Dermis blood vessel endothelial cell (primary cell): ENCODE measurements at places on chromosomes 6 and 20.

DNA sequence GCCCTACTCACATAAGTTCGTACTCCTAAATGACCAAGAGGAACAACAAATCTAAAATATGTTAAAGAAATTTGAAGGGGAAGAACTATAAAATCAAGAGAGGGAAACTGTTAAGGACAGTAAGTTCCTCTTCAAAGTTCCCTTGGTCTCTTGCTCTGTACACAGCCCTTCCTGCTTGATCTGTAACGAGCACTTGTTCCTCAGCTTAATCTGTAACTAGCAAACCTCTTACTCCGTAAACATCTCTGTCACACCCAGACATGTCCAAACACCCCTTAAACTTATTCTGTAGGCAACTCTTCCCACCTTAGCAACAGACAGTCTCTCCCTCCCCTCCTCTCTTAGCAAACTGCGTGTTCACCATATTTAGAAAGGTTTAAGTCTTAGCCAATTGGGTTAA is 29.9 kb downstream of the PLN start:
- DNase-seq = no peak

DNA sequence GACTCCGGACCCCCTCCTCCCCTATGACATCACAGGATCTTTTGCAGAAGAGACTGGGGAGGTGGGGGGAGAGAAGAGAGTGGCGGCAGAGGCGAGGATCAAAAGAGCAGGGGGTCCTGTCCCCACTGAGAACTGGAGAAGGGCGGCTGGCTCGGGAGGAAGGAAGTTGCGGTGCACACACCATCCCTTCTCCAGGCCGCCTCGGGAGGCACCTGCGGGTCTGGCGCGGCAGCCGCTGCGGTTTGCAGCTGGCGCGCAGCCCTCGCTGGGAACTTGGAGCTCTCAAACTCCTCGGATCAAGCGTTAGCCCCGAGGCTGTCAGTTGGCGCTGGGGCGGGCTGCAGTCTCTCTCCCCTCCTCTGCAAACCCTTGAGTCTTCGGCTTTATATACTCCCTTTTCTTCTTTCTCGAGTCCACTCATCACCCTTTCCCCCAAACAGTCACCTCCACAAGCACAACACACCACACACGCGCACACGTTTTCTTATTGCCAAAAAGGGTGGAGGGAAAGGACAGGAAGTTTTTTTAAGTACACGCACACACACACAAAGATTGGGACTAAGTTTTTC is 180.7 kb downstream of the TBXT start:
- DNase-seq = no peak

GRCh38 chr20:11445161-11445560 is 472.5 kb upstream of the BTBD3 start:
- no peak for DNase-seq

- no peak for DNase-seq
Measured at GRCh38 chr6:137122612-137123011, 50.8 kb downstream of the IL22RA2 start.

DNA sequence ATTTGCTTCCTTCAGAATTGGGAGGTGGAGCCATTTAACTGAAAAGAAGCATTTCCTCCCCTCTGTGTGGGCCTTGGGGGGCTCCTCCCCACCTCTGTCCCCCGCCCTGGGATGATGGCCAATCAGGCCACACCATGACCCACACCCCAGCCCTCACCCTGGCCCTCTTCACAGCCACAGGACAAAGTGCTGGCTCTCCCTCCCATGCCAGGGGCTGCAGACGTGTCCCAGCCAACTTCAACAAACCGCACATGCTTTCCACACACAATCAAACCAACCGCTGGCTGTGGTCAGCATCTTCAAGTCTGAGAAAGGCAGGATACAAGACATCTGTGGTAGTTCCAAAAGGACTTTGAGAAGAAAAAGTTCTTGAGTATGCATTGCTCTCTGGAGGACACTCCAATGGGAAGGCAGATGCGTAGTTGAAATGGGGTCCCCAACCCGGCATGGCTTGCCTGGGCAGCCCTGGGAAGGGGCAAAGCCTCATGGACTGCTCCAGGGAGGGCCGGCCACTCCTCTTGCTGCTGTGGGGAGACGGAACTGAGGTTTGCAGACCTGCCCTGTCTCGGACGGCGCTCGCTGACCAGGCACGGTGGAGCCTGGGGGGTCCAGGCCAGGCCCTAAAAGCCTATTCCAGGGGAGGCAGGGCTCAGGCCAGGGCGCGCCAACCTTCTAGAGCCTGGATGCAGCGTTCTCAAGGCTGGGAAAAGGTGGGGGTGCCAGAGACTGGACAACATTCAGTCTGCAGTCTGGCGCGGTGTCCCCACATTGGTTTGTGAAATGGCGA is 12.2 kb downstream of the TTLL2 start:
- no peak for DNase-seq
